ENCODE measurements at places on chromosomes 7 and 10.

GRCh38 chr10:48611133-48611532 lies 6.3 kb upstream of the ARHGAP22 start:
- no peak for DNase-seq

- no peak for DNase-seq
Observed at GRCh38 chr10:112917681-112918080, 32.4 kb upstream of the TCF7L2 start.

GRCh38 chr10:43782814-43783213 lies 134.1 kb upstream of the ZNF32 start:
- DNase-seq, result no peak

DNA sequence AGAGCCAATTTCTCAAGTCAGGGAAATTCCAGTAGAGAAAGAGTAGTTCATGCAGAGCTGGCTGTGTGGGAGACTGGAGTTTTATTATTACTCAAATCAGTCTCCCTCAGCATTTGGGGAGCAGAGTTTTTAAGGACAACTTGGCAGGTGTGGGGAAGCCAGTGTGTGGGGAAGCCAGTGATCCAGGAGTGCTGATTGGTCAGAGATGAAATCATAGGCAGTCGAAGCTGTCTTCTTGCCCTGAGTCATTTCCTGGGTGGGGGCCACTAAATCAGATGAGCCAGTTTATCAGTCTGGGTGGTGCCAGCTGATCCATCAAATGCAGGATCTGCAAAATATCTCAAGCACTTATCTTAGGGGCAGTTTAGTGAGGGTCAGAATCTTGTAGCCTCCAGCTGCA lies 194.6 kb upstream of the NRG3 start:
- DNase-seq, result no peak

DNA sequence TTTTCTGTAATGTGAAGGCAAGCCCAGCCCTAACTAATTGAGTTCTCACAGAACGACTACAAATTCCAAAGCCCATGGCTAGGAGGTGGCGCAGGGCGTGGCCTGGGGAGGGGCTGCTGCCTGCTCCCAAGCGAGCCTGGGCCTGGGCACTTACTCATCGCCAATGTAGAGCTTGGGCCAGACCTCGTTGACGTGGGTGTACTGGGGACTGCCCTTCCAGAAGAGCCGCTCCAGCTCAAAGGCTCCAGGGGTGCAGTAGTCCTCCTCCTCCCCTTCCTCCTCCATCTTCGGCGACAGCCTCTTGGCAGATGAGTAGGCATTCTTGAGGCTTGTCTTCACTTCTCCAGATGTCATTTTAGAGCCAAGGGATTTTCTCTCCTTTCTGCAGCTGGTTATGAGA lies 53.3 kb upstream of the SAMD8 start:
- DNase-seq, result no peak

- DNase-seq, result no peak
Observed at GRCh38 chr7:29988424-29989256, 961 bp downstream of the SCRN1 start.

Data from stimulated activated CD4-positive, alpha-beta T cell treated with anti-CD3 and anti-CD28 coated beads, TNF-alpha, amount 100 ng/mL, for 1 hour (primary cell).